DMS 273 treated with DMSO at 0.1 percent for 48 hours (cell line): ENCODE measurements at places on chromosomes 2 and 18.

DNA sequence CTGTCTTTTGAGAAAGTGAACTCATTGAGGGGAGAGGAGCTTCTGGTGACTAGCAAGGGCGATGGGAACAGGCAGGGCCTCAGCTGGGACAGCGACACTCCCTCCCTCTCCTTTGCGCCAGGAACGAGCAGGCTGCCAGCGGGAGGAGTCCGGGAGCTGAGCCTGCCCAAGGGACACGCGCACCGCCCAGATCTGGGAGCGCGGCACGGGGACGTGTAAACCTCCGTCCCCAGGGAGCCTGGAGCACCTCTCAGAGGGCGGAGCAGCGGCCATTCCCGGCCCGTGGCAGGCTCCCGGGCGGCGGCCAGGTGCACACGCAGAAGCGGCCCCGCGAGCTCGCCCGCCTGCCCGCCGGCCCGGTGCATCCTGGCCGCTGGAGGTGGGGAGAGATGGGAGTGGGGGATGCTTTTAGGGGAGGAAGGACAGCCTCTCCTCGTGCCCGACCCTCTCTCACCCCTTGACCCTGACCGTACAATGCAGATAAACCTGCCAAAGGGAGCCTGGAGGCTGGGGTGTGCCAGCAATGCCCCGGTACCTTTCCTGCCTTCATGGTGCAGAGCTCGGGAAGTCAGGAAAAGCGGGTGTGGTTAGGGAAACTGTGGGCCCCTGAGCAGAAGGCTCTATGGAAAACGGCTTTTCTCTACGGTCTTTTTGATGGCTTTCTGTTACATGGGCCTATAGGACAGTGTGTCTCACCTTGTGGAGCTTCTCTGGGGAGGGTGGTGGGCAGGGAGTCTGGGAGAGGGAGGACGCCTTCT, 2.2 kb downstream of the AQP4 start:
- no peak for DNase-seq

- no peak for DNase-seq
These were observed 222.4 kb upstream of the RAB12 start for GRCh38 chr18:8386669-8387380.

DNA sequence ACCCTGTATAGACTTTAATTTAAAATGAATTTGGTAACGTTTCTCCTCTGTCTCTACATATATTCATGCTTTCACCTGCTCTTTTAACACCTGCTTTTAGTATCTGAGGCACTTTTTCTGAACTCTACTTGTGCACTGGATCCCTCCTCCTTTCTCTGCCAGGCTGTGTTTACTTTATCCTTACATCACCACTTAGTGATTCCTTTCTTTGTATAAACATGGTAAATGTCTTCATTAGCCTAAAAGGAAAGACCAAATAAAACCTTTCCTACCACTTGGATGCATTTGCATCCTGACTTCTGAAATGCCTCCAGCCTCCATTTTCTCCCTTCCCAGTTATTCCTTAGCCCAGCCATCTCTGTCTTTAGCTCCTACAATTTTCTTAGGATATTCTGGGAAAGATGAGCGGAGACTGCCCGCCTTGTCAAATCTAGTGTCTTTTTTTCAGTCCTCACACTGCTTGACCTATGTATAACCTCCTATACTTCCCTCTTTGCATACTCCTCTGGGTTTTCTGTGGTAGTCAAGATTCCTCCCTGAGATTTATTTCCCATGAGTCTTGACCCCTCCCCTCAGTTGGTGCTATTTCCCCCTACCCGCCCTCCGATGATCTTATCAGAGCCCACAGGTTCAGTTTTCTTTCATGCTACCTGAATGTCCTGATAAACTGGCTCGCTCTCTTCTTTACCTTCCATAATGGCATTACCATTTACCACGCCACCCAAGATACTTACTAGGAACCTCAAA, 44.8 kb downstream of the REL start:
- DNase-seq: no peak

DNA sequence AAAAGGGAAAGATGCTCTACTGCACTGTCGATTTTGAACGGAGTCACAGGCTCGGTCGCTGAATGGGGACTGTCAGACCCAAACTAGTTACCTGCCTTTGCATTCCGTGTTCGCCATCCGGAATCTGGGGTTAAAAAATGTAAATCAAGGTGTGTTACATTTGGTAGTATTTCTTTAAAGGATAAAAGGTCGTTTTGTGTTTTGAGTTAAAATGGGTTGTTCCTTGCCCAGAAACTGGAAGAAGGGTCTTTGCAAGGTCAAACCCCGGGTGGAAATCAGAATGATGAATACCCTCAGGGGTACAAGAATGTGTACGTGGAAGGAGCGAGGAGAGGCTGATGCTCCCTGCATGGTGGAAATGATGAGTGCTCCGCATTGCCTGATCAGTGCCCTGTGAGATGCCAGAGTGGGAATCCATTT, 1.0 kb downstream of the VSNL1 start:
- no peak for DNase-seq

- no peak for DNase-seq
These were observed 15.7 kb downstream of the IGFBP5 start for GRCh38 chr2:216679658-216680024.

DNA sequence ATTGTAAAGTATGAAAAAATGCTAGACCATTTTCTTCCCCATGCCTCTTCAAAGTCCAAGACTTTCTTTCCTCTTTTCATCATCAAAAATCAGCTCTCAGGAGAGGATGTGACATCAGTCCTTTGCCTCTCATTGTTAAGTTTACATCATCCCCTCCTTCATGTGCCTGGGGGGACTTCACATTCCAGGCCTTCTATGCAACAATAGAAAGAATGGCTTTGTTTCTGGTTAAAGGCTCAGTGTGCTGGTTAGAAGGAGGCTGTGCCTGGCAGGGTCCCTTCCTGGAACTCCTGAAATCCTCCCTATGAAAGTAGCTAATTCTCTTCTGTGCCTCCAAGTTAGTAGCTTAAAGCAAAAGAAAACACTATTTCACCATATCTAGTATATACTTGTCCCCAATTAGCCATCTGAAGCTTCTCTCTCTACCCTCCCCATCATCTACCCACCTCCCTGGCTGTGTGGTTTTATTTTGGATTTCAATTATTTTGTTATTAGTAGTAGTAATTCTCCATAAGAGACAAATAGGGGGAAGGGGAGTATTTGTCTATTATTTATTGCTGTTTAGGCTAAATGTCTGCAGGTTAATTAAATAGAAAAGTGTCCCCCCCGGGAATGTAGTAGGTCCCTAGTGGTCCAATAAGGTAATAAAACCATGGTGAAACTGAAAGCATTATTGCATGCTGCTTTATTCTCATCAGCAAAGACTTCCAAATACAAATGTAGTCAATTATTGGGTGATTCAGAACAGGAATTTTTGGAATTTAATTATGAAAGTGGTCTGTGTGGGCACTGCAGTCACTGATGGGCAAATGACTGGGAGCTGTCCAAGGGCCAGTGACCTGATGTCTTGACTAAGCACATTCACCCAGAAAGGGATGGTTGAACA, 69.0 kb downstream of the CPO start:
- DNase-seq: no peak
